Activated T-cell treated with anti-CD3 and anti-CD28 coated beads, Interleukin-2, amount 50 U/mL, for 48 hours (primary cell): ENCODE measurements at places on chromosomes 7 and 10.

GRCh38 chr7:71454981-71455380 is 323.0 kb downstream of the GALNT17 start:
- no peak for DNase-seq

GRCh38 chr10:95425592-95426465 is 135.0 kb upstream of the PDLIM1 start:
- DNase-seq, result no peak

- no peak for DNase-seq
These were observed 4.7 kb downstream of the RBM20 start for GRCh38 chr10:110648692-110649346.

DNA sequence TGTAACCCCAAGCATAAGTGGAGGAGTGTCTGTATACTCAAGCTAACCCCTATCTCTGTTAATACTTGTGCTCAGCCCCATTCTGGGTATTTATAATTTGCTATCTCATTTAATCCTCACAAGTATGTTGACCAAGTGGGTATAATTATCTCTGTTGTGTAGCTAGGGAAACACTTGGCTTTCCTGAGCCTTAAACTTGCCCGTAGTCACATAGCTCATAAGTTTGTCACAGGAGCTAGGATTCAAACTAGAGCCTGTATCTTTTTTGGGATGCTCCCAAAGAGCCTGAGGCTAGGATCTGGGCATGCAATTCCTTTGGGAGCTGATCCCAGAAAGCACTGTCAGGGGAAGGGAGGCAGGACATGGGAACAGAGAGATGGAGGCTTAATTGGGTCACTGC is 377.4 kb downstream of the GALNT17 start:
- no peak for DNase-seq

GRCh38 chr7:92155108-92155739 is 20.9 kb upstream of the CYP51A1 start:
- no peak for DNase-seq

GRCh38 chr7:134995239-134996096 is 9.2 kb downstream of the AGBL3 start:
- no peak for DNase-seq

DNA sequence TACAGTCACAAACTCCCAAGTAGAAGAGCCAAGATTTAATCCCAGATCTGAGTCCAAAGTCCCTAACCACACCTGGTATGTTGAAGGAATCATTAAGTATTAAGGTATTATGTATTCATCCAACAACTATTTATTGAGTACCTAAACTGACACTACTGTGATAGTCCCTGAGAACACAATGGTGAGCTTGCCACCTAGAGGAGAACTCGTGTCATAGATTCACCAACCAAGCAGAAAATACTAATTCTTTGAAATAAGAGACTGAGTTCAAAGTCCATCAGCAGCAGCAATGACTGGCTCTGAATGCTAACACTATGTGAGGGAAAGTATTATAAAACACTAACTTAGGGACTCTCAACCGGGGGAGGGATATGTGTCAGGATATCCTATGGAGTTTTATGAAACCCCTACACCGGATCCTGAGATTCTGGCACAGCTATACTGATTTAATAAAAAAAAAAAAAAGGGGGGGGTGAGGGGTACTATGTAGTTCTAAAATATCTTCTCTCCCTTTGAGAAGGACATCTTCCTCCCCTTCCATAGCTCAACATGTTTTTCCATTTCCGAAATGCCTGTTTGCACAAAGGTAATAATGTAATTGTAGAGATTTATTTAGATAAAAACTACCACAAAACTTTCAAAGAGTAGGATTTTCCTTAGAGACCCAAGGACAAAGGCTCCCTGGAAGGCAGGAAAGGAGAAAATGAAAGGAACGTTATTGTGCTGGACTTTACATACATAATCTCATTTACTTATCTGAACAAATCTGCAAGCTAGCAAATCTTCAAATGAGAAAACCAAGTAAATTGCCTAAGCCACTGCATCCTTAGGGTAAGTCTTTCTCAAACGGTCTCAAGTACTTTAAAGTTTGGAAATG is 1.6 kb downstream of the NCOA4 start:
- DNase-seq, result no peak

DNA sequence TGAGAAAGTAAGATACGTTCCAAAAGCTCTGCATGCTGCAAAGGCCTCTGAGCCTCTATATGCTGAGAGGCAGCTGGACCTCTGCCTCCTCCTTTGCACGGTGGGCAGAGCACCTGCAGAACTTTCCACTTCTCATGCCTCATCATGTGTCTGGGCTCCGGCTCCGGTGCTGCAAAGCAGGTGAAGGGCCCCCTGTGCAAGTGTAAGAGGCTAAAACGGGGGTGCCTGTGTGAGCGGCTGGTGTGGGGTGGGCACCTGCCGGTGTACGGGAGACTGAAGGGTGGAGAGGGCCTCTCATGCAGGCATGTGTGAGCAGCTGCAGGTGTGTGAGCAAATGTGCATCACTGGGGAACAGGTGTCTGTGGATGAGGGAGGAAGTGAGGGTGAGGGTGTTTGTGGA is 121.0 kb downstream of the KCNMA1 start:
- DNase-seq, result no peak

GRCh38 chr7:30323006-30323355 is 38.6 kb downstream of the ZNRF2 start:
- DNase-seq, result no peak

- DNase-seq, result no peak
These were observed 388.9 kb upstream of the TPK1 start for GRCh38 chr7:145224775-145225174.

- no peak for DNase-seq
These were observed 91.5 kb upstream of the PDE1C start for GRCh38 chr7:32161708-32162107.

GRCh38 chr7:150829426-150829825 is 22.9 kb upstream of the AOC1 start:
- no peak for DNase-seq

DNA sequence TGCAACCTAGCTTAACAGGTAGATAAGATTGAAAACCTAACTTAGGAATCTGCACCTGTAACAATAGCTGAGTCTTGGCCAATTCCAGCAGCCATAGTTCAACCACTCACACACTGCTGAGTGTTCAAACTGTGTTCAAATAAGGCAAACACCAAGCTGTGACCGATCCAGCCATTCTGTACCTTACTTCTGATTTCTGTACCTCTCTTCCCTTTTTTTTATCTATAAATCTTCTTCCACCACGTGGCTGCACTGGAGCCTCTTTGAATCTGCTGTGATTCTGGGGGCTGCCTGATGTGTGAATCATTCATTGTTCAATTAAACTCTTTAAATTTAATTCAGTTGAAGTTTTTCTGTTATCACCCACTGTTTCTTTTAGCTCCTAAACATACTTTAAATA is 15.7 kb upstream of the FOXL3 start:
- DNase-seq, result no peak

DNA sequence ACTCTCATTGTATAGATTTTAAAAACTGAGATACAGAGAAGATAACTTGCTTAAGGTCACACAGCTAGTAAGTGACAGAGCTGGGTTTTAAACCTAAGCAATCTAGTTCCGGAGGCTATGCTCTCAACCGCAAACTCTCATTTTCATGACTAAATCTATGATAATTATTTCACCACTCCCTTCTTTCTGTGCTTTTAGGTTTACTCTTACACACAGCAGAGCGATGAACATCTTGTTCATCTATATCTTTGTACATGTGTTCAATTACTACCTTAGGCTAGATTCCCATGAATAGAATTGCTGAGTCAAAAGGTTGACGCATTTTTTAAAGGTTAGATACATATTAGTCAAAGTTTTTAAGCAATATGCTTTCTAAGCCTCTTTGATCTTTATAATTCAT is 154.8 kb downstream of the CHN2 start:
- no peak for DNase-seq

DNA sequence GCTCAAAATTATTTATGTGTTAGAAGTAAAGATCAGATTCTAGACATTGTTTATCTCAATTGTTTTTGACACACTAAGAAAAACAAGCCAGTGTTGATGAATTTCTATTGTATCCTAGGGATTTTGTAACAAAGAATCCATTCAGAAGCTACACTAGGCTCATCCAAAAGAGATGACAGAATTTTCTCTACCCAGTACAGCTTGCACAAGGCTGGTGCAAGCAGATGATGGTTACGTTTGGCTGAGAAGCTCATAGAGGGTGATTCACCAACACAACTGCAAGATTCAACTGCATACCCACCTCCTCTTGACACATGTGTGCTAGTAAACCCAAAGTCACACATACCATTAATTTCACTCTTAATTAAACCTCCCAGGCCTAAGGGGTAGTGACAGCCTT is 20.8 kb downstream of the GRM3 start:
- DNase-seq, result no peak

GRCh38 chr10:122460891-122461293 is 461 bp upstream of the HTRA1 start:
- no peak for DNase-seq
